Caco-2 (cell line): ENCODE measurements at places on chromosomes 12 and 14.

DNA sequence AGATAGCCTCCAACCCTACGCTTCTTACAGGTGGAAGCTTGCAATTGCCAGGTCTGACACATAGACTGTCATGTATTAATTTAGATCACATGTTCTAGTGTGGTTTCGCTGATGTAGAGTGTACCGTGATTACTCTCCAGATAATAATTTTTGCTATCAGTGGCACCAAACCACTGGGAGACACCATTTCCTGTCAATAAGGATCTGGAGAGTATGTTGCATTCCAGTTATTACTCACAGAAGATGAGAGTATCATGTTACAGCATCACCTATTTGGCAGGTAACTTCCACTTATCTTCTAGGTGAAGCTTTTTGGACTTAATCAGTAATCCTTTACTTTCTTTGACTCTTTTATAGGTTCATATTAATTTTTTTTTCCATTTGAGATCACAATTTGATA, 147.2 kb downstream of the HELB start:
- DNase-seq: no peak

- no peak for DNase-seq
Measured at GRCh38 chr12:124386059-124386458, 91.2 kb downstream of the RFLNA start.

- DNase-seq: no peak
Measured at GRCh38 chr12:75651342-75651695, 139.9 kb upstream of the KRR1 start.

DNA sequence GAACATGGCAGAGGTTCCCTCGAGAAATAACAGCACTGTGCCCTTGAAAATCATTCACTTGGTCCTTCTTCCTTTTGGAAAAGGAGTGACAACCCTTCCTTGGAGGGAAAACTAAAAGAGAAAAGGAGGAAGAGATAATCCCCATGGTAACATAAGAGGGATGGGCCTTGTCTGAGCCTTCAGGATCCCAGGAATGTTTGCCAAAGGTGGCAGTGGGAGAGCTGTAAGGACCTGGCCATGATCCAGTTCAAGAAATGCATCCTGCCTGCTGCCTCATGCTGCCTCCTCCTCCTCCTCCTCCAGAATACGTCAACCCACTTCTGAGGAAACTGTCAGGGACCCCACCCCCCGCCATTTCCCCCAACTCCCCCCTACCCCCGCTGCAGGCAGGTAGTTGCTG, 118.8 kb downstream of the KCNK10 start:
- DNase-seq: peak; percentile 19

- no peak for DNase-seq
Measured at GRCh38 chr12:68190301-68190700, 30.8 kb upstream of the IFNG start.

DNA sequence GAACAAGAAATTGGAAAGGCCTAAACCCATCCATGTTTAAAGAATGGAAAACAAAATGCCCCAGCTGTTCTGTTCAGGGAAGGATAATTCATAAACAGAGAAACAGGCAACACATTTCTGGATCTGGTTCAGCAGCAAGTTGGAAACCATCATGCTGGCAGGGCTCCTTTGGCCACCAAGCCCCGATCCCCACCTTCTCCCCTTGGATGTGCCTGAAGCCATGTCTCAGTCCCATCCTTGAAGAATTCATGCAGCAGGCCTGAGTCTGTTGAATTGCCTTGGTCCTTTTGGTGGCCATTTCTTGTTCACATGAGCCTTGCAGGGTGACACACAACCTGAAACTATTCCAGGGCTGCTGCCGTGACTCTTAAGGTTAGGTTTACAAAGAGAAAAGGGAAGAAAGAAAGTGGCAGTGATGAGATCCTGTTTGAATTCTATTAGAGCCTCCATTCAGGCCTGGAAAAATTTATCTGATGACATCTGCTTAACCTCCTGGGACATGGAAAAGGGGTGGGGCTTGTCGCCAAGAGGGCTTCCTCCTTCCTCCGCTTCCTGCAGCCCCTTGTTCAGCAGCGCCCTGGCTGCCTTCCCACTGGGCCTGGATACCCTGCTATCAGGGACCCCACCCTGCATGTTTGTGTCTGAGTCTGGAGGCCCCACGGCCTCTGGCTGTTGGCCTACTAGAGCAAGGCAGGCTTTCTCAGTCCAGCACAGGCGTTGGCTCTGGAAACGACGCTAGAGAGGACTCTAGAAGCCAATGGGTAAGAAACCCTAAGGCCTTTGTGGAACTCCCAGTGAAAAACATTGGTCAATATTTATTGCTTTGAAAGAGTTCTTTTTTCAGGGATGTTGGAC, 341.9 kb downstream of the C12orf75 start:
- no peak for DNase-seq

- no peak for DNase-seq
Measured at GRCh38 chr12:75603475-75603874, 92.1 kb upstream of the KRR1 start.

DNA sequence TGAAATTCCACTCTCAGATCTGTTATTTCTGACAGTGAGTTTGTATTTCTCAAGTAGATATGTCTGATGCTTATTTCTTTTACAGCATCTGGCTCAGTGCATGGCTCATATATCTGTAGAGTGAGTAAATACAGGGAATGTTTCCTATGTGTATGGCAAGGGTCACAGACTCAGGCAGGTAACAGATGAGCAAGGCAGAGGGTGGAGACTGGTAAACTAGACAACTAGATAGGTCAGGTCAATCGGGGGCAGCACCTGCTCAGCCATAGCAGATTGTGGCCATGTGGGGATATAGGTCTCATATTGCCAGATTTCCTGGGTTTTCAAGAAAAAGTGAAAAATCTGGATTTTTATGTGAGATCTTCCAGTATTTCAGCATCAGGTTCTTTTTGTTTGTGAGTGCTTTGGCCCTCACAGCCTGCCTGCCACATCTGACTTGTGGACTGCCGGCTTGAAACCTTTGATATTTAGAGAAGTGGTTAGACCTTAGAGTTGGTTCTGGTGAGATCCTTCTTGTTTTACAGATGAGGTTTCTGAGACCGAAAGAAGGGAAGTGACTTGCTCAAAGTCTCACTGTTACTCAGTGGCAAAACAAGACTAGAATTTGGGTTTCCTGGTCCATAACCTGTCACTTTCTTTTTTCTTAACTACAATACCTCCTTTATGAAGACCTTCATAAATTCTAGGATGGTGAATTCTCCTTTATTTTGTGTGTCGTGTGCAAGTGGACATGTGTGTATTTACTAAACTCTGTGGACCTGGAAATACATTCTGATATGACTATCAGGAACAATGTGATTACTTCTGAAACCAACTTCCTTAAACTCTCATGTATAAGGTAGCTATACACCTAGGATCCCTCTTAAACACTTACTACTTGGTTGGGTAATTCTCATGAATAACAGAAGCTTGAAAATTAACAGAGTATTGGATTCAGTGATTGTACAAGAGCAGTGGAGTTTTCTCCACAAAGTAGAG, 34.4 kb downstream of the PROX2 start:
- DNase-seq: no peak

GRCh38 chr12:108517288-108518100, 2.4 kb downstream of the FICD start:
- no peak for DNase-seq

GRCh38 chr12:65828711-65829339, 4.5 kb downstream of the HMGA2 start:
- DNase-seq: no peak

DNA sequence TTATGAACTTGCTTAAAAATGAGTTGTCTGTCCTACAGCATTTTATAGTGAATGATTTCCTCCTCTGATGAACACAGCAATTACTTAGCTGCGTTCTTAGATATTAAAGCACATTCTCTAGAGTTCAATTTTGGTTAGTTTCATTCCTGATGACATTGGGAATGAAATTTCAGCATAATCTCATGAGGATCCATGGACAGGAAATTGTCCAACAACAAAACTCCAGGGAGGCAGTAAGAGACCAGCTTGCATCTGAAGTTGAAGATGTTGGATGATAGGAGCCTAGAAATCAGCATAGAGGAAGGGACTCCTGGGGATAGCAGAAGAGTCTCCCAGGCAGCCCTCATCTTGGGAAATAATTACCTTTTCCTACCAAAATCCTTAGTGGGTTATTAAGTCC, 128.7 kb upstream of the RAP1B start:
- DNase-seq: no peak

DNA sequence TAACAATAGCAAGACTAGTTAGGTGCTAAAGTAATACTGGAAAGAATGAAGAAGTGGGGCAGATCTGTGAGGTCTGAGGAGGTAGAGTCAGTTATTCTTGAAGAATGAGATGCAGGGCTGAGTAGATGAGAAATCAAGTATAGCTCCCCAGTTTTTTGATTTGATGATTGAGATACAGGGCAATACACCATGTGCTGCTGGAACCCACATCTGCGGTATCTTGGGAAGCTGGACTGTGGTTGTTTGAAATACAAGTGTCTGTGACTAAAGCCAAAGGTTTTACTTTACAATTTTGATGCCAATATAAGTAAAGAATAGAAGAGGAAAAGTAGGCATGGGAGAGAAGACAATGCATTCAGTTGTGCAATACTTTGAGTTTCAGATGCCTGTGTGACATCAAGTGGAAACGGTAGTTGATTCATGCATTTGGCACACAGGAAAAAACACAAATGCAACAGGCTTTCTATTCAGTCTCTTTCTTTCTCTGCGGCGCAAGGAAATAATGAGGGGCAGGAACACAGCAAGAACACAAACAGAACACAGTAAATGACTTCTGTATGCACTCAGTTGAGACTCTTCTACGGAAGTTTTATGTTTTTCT, 190.2 kb upstream of the SLC38A2 start:
- DNase-seq: no peak

GRCh38 chr12:107435520-107435919, 250.1 kb upstream of the PWP1 start:
- DNase-seq: no peak

DNA sequence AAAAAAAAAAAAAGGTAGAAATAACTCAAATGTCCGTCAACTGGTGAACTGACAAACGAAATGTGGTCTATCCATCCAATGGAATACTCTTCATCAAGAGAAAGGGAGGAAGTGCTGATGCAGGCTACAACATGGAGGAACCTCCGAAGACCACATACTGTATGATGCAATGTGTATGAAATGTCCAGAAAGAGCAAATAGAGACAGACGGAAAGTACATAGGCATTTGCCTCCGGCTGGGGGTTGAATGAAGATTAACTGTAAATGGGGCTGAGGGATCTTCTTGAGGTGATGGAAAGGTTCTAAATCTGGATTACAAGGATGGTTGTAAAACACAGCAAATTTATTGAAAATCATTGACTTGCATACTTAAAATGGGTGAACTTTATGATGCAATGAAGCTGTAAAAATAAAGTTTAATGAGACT, 35.4 kb downstream of the DLK1 start:
- DNase-seq: no peak

GRCh38 chr12:113245695-113246477, 24.6 kb downstream of the TPCN1 start:
- peak; percentile 95 for DNase-seq

GRCh38 chr12:78949532-78949931, 85.0 kb downstream of the SYT1 start:
- no peak for DNase-seq

DNA sequence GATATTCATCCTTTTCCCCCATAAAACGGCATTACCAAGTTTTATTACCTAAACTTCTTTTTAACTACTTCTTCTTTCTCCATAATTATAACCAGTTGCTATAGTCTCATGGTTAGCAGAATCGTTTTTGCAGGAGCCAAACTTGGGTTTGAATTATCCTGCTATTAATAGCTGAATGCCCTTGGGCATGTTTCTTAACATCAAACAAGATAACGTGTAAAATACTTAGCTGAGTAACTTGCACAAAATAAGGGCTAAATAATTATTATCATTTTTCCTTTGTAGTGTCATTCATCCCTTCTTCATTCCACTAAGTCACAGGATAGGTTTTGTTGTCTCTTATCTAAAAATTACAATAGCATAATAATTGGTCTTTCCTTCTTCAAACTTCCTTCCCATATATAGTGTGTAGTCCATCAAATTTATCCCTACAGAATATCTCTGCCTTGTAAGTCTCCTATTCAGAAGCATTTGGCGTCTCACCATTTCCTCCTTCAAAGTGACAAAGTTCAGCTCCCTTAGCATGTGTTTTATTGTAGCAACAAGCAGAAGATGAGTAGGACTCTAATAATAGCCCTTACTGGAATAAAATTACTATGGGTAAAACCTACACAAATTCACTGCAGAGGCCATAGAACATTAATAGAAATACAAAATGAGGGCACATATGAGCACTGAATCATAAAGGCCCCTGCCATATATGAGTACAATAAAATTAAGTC, 63.8 kb downstream of the FAR2 start:
- DNase-seq: no peak

GRCh38 chr14:78709795-78710557, 539.8 kb downstream of the NRXN3 start:
- DNase-seq: no peak

DNA sequence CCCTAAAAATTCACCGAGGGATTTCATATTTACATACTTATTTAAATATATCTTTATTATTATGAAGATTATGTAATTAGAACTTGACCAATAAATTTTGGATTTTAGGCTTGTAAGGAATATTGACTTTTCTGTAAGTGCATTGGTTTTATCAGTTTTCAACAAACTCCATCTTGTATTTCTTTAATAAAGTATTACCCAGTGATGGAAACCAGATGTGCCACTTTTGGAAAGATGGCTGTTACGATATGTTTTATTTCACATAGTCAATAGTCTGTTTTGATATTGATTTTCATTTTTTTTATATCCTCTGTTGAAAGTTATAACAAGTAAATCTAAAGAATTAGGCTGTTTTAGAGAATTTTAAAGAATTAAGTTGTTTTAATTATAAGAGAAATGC, 1.8 kb downstream of the MON2 start:
- no peak for DNase-seq

- no peak for DNase-seq
Measured at GRCh38 chr12:5456906-5457305, 25.0 kb downstream of the NTF3 start.
